Sigmoid colon (tissue), 7 donors: ENCODE measurements at places on chromosomes 16 and 17. TPM values are rescaled to one million over a fixed set of nuclear protein-coding genes. Genes with fewer than 3 reads are reported as not detected.

DNA sequence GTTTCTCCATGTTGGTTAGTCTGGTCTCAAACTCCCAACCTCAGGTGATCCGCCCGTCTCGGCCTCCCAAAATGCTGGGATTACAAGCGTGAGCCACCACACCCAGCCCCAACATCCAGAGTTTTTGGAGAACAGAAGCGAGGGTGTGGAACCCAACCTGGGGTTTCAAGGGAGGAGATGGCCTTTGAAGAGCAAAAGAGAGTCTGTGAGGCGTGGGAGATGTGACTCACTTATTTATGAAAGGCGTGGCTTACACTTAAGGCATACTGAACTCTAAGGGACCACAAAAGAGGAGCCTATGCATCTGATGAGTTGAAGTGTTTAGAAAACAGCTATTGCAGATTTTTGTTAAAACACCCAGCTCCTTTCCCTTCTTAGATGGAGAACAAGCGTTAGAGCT lies 18.9 kb downstream of the ARSG start:
- no peak overlapping the region for H3K4me3 ChIP-seq
- no peaks in the 10 kb centered on the region for H3K4me1 ChIP-seq
- no peak for DNase-seq

GRCh38 chr17:2964370-2964769 lies 99.0 kb downstream of the OR1D5 start:
- H3K36me3 ChIP-seq = no peaks in the 10 kb centered on the region
- no peak overlapping the region for H3K4me3 ChIP-seq
- H3K27ac ChIP-seq = no peak overlapping the region
- peaks cover 8% of the 10 kb centered on the region for H3K4me1 ChIP-seq
- no peak for DNase-seq

The DNAH9 gene
- polyA plus RNA-seq = 3.0 TPM

The RHBDL1 gene
- not detected for polyA plus RNA-seq

DNA sequence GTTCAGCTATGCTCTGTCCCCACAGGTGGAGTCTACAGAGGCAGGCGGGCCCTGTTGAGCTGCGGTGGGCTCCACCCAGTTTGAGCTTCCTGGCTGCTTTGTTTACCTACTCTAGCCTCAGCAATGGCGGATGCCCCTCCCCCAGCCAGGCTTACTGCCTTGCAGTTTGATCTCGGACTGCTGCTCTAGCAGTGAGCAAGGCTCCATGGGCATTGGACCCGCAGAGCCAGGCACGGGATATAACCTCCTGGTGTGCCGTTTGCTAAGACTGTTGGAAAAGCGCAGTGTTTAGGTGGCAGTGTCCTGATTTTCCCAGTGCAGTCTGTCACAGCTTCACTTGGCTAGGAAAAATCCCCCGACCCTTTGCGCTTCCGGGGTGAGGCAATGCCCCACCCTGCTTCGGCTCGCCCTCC lies 89.1 kb downstream of the BCAS3 start:
- no peaks in the 10 kb centered on the region for H3K4me1 ChIP-seq
- H3K27ac ChIP-seq = no peak overlapping the region
- DNase-seq = no peak

DNA sequence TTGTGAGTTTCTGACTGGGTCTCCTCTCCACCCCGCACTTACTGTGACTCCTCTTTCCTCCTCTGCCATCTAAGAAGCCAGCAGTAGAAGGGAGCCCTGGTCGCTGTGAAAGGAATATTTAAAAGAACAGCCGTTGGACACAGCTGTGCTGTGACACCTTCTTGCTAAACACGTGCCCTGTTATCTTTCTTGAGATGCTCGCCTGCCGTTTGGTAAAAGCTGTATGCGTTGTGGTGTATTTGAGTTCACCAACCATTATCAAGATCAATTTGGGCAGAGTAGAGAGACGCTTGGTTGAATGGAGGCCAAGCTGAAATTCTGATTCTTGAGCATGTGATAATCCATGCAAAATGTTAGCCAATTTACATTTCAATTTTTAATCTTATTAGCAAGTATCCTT lies 3.8 kb downstream of the GID4 start:
- H3K4me1 ChIP-seq = no peaks in the 10 kb centered on the region
- H3K27ac ChIP-seq = no peak overlapping the region
- no peak overlapping the region for H3K4me3 ChIP-seq
- no peaks in the 10 kb centered on the region for H3K27me3 ChIP-seq

GRCh38 chr17:61161615-61162134 lies 238.0 kb upstream of the TBX2 start:
- no peak overlapping the region for H3K4me3 ChIP-seq
- no peaks in the 10 kb centered on the region for H3K27me3 ChIP-seq
- no peaks in the 10 kb centered on the region for H3K36me3 ChIP-seq
- DNase-seq = no peak
- no peaks in the 10 kb centered on the region for H3K4me1 ChIP-seq

- no peak overlapping the region for H3K4me3 ChIP-seq
- DNase-seq = peak; percentile 59
- H3K36me3 ChIP-seq = no peaks in the 10 kb centered on the region
- peaks cover 63% of the 10 kb centered on the region for H3K4me1 ChIP-seq
Measured at GRCh38 chr16:72937360-72937759, 110.6 kb downstream of the ZFHX3 start.

DNA sequence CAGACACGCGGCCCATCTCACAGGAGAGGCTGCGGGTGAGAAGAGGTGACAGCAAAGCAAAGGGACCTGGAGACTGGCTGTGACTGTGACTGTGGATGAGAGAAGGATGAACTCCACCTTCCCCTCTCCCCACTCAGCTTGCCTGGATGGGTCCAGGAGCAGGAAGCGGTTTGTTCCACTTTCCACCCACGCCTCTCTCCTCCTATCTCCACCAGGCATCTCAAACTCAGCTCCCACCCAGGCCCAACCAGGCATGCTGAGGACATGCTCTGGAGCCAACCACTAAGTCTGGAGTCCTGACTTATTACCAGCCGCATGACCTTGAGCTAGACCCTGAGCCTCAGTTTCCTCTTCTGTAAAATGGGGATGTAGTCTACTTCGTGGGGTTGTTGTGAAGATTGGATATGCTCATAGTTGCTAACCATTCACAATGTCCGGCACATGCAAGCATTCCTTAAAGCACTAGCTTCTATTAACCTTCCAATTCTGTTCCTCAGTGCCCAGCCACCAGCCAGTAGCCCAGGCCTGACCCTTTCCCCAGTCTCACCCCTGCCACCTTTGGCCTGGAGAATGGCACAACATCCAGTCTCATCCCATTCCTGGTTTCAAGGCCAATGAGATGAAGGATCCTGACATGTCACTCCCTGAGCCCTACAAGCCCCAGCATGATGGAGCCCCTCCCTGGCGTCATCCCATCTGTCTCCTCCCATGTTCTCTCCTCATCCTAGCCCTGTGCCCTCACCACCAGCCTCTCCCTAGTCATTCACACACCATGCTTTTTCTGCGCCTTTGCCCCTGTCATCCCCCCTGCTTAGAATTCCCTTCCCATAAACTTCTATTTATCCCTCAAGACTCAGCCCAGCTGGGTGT lies 2.3 kb downstream of the GAS2L2 start:
- H3K27ac ChIP-seq = no peak overlapping the region
- H3K4me1 ChIP-seq = peaks cover 19% of the 10 kb centered on the region
- peaks cover 20% of the 10 kb centered on the region for H3K27me3 ChIP-seq
- no peaks in the 10 kb centered on the region for H3K36me3 ChIP-seq
